ENCODE measurements at places on chromosomes 11 and 22.

DNA sequence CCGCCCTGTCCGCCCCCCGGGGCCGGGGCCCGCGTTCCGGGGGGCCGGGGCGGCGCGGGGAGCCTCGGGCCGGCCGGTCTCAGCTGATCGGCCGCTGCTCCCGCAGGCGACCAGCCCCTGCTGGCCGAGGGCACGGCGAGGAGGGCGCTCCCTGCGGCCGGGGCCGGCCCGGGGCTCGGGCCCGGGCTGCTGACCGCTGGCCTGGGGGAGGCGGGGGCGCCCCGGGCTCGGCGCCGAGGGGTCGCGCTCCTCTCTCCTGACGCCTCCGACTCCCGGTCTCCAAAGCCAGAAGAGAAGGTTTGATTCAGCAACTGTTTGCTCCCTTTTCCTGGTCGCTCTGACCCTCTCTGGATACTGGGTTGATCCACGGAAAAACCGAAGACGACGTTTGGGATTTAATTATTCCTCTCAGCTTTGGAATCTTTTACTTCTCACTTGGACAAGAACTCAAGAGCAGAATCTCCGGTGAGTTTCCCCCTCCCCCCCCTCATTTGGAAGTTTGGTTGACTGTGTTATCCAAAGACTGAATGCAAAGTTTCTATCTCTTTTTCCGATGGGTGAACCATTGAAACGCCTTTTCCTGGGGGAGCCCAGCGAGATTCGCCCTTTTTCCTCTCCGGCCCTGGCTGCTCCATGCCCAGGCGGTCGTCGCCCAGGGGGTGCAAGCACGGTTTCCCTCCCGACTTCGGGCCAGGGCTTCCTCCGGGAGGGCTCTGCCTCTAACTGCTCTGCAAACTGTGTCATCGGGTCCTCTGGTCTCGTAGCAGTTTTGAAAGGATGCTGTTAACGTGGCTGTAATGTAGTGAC, 725 bp downstream of the KDM2A start:
- DNase-seq, result no peak

DNA sequence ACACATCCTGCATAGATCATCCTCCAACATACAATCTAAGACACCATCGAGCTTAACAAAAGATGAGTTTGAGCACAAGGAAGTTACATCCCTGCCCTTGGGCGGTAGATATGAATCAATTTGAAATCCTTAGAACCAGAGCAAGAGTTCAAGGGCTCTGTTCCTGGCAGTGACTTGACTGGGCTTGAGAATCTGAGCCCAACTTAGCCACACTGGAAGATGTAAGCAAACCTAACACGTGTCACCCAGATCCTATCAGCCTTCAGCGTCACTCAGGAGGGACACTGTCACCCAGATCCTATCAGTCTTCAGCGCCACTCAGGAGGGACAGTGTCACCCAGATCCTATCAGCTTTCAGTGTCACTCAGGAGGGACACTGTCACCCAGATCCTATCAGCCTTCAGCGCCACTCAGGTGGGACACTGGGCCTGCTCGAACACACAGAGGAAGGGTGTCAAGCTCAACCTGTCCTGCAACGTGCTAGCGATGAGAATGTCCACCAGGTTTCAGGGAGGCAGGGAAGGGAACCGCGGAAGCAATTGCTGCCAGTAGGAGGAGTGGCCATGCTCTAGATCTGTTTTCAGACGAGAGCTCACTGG, 32.8 kb upstream of the CTSD start:
- no peak for DNase-seq

- DNase-seq, result no peak
Observed at GRCh38 chr11:41404109-41404508, 55.3 kb downstream of the LRRC4C start.

GRCh38 chr22:25182131-25183110, 17.2 kb upstream of the CRYBB3 start:
- DNase-seq, result no peak

- no peak for DNase-seq
Observed at GRCh38 chr22:21985214-21985613, 2.6 kb upstream of the TOP3B start.

- DNase-seq, result no peak
Observed at GRCh38 chr11:19164230-19164855, 37.4 kb downstream of the CSRP3 start.

DNA sequence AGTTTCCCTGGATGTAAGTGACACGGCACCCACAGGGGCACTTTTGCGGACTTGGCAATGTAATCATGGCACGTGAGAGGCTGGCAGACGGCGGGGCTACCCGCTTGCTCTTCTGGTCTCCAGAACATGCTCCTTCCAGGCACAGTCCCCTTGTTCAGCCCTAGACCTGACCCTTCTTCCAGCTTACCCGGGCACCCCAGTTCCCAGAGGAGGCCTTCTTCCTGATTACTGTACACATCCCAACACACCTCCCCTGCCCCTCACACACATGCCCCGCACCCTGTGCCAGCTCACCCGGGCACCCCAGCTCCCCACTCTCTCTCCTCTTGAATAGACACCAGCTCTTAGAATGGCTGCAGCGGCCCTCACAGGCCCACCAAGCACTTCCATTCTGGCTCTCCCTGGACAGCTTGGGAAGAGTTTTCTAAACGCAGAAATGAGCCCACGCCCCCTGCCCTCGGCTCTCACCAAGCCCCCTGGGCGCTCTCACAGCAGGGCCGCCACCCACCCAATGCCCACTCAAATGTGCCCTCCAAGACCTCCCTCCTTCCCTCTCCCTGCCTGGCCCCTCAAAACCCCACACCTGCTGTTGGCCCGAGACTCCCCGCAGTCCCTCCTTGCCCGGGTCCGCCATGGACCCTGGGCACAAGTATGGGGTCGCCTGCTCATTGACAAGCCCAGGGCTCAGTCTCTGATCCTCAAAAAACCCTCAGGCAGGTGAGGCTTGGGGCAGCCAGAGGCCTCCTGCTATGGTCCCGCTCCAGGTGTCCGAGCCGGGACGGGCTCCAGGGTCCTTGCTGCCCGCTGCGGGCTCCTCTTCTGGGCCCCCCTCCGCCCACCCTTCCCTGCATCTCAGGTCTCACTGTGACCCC, 88.5 kb downstream of the WNT7B start:
- no peak for DNase-seq

- no peak for DNase-seq
Observed at GRCh38 chr22:33757802-33758483, 162.3 kb downstream of the LARGE1 start.

GRCh38 chr11:2202071-2202899, 30.7 kb upstream of the TH start:
- DNase-seq, result no peak

DNA sequence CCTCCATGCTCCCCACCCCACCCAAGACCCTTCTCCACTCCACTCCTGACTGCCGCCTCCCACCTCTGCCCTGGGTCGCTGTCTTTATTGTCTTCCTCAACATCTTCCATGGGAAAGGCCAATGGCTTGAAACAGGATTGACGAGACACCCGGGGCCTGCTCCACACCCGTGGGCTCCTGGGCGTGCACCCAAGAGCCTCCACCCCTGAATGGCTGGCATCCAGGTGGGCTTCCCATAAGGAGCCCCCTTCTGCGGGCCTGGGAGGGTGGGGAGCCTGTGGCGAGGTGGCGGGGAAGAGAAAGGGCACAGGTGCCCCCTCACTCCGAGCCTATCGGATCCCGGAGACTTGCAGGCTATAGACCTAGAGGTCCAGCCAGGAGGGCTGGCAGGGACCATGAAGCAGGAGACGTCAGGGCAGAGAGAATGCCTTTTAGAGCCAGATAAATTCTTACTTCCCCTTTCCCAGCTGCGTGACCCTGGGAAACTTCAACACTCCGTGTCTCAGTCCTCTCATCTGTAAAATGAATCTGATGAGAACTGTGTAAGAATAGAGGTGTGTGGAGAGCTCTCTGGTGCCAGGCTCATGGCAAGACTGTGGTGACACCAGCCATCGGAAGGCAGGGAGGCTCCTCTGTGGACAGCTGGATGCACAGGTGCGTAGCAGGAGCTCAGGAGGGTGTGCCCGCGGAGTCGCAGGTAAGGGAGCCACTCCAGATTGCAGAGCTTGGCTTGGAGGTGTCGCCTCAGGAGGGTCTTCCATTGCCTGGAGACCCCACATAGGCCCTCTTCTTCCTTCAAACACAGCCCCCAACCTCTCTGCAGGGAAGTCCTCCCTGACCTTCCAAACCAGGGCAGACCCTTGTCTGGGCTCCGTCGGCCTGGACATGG, 53.9 kb downstream of the SMIM38 start:
- DNase-seq, result no peak

- no peak for DNase-seq
Observed at GRCh38 chr11:27699242-27699925, 871 bp downstream of the BDNF start.

DNA sequence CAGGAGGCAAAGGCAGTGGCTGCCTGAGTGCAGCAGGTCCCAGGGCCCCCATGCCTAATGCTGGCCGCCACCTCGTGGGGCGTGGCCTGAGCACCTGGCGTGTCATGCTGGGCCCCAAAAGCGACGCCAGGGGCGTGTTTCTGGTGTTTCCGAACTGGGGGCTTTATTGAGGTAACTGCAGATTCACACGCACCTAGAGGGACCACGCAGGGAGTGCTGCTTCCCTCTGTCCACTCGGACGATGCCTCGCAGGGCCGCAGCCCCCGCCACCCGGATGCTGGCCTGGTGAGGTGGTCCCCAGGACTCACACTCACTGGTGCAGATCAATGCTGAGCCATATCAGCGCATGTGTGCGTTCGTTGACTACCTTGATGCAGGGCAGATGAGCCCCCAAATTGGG, 736.2 kb downstream of the BRD1 start:
- no peak for DNase-seq

- DNase-seq, result no peak
Observed at GRCh38 chr11:129658526-129658867, 157.2 kb upstream of the TMEM45B start.

DNA sequence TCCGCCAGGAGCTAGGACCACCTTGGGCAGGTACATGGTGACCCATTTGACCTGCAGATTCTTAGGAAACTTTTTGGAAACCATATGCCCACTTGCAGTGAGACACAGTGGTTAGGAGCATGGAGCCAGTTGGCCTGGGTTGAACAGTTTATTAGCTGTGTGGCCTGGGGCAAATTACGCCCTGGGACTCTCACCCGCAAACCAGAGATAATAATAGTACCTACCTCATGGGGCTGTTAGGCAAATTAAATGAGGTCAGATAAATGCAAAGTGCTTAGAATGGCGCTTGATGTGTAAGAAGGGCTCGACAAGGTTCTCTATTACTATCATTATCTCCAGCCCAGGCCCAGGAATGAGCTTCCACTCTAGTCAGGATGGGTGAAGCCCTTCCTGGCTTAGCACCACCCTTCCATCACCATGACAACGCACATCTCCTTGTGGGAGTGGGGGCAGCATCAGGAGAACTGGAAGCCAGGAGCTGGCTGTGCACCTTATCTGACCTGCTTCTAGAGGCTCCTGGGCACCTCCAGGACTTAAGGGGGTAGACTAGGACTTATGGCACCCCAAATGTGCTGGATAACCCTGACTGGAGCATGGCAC, 5.1 kb downstream of the SYT12 start:
- no peak for DNase-seq

- DNase-seq, result peak; percentile 44
Observed at GRCh38 chr11:130131961-130132850, 27.4 kb upstream of the ST14 start.

DNA sequence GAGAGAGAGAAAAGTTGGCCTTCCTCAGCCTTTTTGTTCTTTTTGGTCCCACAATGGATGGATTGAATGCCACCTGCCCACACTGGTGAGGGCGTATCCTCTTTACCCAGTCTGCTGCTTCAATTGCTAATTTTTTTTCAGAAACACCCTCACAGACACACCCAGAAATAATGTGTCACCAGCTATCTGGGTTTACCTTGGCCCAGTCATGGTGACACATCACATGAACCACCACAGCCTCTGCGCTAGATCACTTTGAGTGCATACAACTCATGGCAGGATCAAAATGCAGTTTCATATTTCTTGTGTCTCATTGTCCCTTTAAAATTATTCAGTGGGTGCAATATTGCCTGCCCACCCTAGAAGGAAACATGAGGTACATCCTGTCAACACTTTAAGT, 63.3 kb downstream of the ADAMTS15 start:
- no peak for DNase-seq

- no peak for DNase-seq
Observed at GRCh38 chr11:94934362-94934761, 39.0 kb downstream of the CWC15 start.

- DNase-seq, result no peak
Observed at GRCh38 chr11:44765026-44765595, 38.3 kb downstream of the TSPAN18 start.

DNA sequence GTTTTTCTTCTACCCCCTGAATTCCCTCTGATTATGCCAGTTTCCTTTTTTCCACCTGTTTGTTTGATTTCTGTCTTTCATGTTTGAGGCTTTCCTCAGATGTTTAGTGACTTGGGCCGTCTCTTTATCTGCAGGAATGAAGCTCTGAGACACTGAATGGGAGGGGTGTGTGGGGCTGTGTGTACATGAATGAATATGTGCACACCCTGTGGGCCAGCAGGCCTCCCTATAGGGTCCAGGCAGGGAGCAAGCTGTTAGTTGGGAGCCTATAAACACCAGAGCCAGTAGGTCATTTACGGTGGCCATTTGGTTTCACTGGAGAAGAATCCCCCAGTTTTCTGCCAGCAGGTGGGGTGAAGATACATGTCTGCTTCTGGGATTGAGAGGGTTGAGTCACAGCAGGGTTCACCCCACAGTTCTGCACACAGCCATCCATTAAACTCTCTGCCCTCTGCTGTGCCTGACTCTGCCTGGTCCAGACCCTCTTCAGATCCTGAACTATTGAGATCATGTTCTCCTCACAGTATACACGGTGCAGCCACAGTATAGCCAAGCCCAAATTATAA, 34.8 kb downstream of the BARX2 start:
- DNase-seq, result no peak

GRCh38 chr22:28989912-28990311, 71.7 kb downstream of the C22orf31 start:
- no peak for DNase-seq

DNA sequence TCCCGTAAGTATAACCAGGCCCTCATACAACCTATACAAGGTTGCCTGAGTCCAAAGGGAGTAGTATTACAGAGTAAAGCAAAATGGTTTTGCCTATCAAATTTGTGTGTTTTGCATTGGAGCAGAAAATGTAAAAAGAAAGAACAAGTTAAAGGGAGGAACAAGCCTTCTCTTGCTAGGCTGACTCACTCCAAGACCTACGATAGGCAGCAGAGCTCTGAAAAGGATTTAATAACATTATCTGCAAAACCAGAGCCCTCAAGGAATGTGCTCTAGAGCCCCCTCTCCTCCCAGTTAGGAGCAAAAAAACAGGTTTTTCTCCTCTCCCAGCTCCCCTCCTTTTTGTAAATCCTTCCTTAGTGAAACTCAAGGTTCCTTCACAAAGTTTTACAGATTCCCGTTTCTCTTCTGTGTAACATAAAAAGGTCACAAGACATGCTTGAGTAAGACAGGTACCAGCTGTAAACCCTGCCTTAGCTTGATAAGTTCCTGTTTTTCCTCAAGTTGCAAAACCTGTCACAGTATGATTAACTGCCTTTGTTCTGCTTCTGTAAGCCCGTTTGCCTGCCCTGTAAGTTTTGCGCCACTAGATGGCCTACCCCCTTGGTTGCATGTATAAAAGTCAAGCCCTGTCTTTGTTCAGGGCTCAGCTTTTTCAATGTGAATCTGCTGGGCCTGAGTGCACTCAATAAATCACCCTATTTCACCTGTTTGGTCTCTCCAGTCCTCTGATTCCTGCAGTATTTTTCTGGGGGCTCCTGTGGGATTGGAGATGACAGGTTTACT, 498.2 kb downstream of the KCNA4 start:
- DNase-seq, result no peak

GRCh38 chr11:23509023-23509422, 648.7 kb upstream of the CCDC179 start:
- DNase-seq, result no peak

- no peak for DNase-seq
Observed at GRCh38 chr22:48226026-48227013, 1463.9 kb downstream of the TBC1D22A start.

GRCh38 chr22:30208631-30209603, 37.6 kb downstream of the LIF start:
- DNase-seq, result no peak

Measured in glomerular endothelial cell (primary cell).